ENCODE measurements at places on chromosomes 2 and 18. TPM values are rescaled to one million over a fixed set of nuclear protein-coding genes. Genes with fewer than 3 reads are reported as not detected.

DNA sequence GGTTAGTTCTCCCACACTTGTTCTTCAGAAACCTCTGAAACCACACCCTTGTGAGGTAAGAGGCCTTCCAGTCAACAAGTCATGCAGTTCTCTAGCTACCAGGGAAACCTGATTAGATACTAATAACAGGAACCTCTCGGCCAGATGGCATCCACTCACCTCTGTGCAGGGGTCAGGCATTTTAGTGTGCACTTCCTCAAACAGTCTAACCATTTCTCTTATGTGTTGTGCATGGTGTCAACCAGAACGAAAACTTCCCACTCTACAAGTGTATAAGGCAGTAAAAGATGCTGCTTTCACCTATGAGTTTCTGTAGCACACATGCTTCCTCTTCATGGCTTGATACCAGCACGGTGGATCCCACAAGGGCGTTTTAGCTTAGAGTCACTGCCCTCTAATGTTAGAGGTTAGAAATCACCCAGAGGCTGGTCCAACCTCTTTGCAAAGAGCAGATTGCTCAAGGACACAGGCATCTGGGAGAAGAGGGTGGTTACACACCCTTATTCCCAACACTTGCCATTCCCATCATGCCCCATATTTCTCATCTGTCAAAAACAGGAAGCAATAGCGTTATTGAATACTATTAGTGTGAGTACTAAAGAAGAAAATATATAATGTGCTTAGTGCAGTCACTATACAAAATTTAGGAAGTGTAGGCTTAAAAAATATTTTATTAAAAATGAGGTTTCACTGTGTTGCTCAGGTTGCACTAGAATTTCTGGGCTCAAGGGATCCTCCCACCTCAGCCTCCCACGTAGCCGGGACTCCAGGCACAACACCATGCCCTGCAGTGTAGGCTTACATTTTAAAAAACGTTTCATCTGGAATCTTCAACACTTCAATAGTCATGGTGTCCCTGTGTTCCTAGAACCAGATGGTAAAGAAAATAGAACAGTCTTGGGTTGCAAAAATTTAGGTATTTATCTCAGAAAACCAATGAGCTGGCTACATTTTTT is 34.5 kb upstream of the RAB31 start:
- DNase-seq: peak; percentile 24

GRCh38 chr2:151238527-151239487 is 22.9 kb downstream of the RBM43 start:
- DNase-seq: peak; percentile 38

GRCh38 chr2:40168032-40168431 is 283.9 kb downstream of the SLC8A1 start:
- DNase-seq: no peak

- DNase-seq: no peak
Measured at GRCh38 chr2:60249879-60250278, 303.6 kb downstream of the BCL11A start.

DNA sequence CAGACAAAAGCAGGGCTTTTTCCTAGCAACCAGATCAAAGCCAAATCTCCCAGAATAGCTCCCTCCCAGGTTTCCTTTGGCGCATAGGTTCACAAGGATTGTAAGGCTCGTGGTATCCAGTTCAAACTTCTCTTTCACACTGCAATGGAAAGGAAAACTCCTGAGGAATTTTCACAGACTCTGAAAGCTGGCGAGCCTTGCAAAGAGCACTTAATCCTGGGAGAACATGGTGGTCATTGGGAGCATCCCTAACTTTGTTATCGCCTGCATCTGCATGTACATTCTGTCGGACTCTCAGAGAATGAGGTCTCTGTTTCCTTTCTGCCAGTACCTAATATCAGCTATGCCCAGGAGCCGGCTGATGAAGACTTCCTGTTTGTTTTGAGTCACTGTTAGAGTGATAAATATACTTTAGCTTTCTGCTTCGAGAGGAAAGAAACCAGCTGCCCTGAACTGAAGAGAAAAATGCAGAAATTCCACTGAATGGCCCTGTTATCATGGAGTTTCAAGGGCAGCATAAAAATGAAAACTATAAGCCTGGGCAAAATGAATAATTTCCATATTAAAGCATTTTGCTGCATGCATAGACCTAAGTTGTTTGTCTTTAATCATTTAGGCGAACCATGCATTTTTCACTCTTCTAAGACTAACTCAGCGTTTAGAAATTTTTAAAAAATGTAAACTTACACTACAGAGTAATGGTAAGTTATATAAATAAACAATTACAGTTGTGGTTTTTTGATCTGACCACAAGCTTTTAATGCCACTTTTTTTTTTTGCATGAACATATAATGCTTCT is 76.4 kb upstream of the ZEB2 start:
- DNase-seq: peak; percentile 77

DNA sequence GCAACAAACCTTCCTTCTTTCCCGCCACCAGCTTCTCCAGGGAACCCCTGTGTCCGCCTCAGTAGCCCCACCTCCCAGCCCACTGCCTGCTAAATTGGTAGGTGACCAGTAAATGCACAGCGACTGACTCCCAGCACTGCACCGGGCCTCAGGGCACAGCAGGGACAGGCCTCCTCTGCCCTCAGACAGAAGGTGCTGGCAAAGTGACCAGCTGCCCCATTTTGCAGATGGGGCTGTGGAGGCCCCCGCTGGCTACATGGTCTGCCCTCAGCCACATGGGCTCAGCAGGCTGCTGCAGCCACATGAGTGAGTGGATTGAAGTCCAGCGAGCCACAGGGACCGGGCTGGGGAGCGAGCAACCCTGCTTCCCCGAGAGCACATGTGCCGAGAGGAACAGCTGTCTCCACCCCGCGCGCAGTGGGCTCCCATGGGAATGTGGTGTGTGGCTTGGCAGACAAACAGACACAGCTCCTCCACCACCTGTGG is 7.8 kb upstream of the NPPC start:
- no peak for DNase-seq

DNA sequence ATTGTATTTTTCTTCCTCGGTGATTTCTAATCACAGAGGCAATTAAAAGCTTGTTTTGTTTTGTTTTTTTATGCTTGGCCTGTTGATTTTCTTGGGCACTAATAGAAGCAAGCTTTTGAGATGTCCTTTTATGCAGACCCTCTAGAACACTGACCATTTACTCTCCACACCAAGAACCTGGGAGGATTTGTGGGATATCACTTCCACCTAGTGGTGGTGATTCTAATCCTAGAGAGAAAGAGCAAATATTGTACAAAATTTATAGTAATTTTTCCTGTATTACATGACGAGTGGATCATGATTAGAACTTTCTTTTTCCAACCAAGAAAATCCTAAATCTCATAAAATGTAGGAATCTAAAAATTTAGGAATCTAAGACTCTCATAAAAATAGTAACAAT is 23.4 kb downstream of the NEMP2 start:
- no peak for DNase-seq

- no peak for DNase-seq
Measured at GRCh38 chr18:35164133-35164532, 76.7 kb upstream of the ZNF397 start.

DNA sequence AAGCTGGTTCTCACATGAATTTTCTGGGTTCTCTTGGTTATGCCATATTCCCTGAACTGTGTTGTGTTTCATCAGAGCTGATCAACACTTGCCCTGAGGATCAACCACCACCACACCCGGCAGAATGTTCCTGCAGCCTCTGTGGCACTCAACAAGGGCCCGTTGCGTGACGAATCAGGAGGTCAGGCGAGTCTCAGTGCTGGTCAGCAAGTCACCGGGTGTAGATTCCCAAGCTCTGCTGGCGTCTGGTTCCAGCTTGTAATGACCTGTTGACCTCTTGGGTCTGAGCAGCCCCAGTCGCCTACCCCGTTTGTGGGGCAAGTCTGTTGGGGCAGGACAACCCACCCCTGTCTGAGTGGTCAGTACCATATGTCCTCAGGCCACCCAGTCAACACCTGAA is 46.0 kb downstream of the ADCY3 start:
- no peak for DNase-seq

GRCh38 chr2:168096158-168096557 is 151.2 kb downstream of the STK39 start:
- DNase-seq: no peak

Gene BMP10
- total RNA-seq: not detected

- DNase-seq: no peak
Measured at GRCh38 chr2:219129589-219129988, 31.0 kb downstream of the NHEJ1 start.

- DNase-seq: no peak
Measured at GRCh38 chr2:38654528-38655381, 11.2 kb upstream of the GALM start.

- DNase-seq: no peak
Measured at GRCh38 chr2:185633621-185634020, 105.0 kb upstream of the FSIP2 start.

Gene FAM237A
- not detected for total RNA-seq

GRCh38 chr2:186894478-186894877 is 45.5 kb upstream of the ZSWIM2 start:
- DNase-seq: no peak

GRCh38 chr2:85470850-85471800 is 52.6 kb downstream of the SH2D6 start:
- DNase-seq: peak; percentile 35

DNA sequence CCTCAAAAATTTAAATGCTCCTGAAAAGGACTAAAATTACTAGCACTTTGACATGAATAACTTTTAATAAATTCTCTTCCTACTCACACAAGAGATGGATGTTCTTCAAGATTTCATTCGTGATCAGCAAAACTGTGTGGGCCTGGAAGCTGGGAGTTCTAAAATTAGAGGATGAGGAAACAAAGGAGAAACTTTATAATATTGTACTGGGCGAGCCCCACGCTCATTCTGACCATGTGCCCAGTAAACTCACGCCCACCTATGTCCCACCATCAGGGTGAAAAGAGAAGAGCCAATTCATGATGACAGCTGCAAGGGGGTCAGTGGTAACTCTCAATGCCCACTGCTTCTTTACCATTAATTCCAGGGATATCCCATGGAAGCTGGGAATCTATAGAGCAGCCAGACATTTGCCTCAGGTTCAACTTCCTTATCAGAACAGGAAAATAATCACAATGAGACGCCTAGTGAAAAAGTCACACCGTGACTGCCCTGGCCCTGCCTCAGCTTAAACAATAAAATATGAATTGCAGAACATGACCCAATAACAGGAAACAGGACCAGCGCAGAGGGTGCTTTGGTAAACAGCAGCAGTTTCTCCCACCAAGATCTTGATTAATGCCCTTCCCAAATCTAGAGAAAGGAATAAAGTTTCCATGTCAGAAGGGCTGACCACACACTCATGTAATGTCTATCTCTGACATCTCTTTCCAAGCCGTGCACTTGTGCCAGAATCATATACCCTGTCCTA is 438.6 kb downstream of the TXNL1 start:
- DNase-seq: no peak

DNA sequence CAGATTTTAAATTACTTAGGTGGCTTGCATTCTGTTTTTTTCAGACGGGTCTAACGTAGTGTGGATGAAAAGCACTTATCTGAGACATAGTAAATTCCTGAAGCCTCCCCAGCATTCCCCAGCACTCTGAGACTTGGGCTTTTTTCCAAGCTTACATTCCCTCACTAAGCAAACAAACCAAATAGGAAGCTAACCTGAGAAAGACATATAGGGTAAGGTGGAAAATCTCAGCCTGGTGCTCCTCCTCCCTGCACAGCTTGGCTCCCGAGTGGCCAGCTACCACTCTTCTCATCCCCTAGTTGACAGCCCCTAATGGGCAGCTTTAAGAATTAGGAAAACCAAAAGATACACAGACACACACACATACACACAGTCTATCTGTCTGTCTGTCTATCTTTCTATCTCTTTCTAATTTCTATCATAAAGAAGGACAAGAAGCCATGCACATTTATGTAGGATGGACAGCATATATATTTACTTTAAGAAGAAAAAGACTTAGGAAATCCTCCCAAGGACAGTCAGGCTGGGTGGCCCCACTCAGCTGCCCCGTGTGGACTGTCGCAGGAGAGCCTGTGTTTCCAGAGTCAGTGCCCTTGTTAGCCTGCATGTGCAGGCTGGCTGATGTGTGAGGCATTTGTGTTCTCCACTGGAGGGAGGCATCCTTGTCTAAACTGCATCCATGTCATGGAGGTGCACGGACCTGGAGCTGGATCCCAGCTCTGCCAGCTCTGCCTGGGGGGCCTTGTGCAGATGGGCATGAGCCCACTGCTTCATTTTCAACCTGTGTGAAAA is 8.2 kb downstream of the CNNM3 start:
- no peak for DNase-seq

- DNase-seq: no peak
Measured at GRCh38 chr2:238513346-238513745, 86.6 kb downstream of the ASB1 start.

Gene CYP27A1
- total RNA-seq: 12.1 TPM

GRCh38 chr2:158458617-158458920 is 1.8 kb downstream of the PKP4 start:
- no peak for DNase-seq

DNA sequence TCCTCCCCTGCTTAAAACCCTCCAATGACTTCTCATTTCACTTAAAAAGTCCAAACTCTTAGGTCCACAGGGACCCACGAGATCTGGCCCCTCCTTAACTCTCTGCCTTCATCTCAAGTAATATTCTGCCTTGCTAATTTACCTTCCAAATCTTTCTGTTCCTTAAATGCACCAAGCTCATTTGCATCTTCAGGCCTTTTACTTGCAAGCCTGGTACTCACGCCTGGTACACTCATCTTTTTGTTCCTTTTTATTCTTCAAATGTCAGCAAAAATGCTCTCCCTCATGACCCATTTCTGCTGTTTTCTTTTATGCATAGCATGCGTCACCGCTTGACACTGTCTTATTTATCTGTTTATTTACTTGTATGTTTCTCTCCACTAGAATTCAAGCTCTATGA is 2.7 kb upstream of the WIPF1 start:
- DNase-seq: no peak

Gene LIPG
- 3.6 TPM for total RNA-seq

- DNase-seq: no peak
Measured at GRCh38 chr18:74069178-74070050, 78.2 kb downstream of the FBXO15 start.

Gene PIEZO2
- total RNA-seq: 110 TPM

GRCh38 chr18:79607361-79607952 is 72.1 kb upstream of the CTDP1 start:
- no peak for DNase-seq

DNA sequence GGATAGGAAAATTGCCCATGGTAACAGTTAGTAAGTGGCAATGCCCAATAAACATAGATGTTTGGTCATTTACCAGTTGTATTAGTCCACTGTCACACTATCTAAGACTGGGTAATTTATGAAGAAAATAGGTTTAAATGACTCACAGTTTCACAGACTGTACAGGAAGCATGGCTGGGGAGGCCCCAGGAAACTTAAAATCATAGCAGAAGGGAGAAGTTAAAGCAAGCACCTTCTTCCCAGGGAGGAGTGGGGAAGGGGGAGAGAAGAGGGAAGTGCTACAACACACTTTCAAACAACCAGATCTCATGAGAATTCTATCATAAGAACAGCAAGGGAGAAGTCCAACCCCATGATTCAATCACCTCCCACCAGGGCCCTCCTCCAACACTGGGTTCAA is 23.4 kb downstream of the NR4A2 start:
- no peak for DNase-seq

Gene AMMECR1L
- 13.0 TPM for total RNA-seq

DNA sequence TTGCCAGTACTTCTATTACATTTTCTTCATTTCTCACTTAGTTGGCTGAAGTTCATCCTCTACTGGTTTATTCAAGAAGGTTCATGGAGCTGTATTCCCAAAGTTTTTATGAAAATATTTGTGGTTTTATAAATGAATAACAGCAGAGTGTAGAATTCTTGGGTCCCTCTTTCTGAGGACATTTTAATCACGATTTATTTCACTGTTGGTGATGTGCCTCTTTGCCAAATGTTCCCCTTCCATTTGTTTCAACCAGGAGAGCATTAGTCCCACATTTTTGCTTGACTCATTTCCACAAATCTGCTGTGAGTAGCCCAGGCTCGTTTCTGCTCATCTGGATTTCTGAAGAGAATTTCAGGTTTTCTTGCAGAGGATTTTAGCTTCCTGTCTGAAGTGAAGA is 20.8 kb downstream of the COPS7B start:
- DNase-seq: no peak

Data from spinal cord (tissue), 10 donors.